NCI-H2171 (cell line): ENCODE measurements at places on chromosomes 3 and 15.
A peak's percentile ranks its signal among the peaks of the same experiment; 100 is the strongest.

DNA sequence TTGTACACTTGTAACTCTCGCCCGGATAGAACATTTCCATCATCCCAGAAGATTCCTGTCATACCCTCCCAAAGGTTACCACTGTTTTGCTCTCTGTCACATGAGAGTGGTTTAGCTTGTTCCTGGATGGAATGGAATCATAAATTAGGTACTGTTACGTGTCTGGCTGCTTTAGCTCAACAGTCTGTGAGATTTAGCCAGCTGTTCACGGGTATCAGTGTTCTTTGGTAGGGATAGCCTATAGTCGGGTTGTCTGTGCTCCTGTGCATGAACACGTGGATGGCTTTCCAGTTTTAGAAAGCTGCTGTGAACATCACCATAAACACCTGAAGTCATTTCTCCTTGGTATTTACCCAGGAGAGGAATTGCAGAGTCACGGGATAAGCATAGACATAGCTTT lies 58.2 kb upstream of the NR2C2 start:
- no peak for DNase-seq

- no peak for DNase-seq
Observed at GRCh38 chr3:155492841-155493240, 199.4 kb upstream of the STRIT1 start.

- no peak for DNase-seq
Observed at GRCh38 chr3:31839144-31839917, 141.7 kb downstream of the OSBPL10 start.

- DNase-seq, result no peak
Observed at GRCh38 chr3:188084752-188085583, 69.0 kb upstream of the LPP start.

DNA sequence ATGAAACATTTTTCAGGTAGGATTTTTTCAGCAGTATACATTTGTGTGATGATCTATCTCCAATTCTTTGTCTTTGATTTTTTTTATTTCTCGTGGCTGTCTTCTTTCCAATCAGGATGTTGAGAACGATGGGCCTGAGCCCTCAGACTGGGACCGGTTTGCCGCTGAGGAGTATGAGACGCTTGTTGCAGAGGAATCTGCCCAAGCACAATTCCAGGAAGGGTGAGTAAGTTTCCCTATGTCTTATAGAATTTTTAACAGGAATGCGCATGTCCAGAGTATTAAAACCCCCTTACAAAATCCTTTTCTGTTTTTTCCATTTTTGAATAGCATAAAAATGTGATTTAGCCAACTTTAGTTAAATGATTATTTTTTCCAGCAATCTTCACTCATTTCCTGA lies 90.0 kb downstream of the MSL2 start:
- DNase-seq, result no peak

GRCh38 chr3:66809595-66809958 lies 188.5 kb upstream of the KBTBD8 start:
- no peak for DNase-seq

DNA sequence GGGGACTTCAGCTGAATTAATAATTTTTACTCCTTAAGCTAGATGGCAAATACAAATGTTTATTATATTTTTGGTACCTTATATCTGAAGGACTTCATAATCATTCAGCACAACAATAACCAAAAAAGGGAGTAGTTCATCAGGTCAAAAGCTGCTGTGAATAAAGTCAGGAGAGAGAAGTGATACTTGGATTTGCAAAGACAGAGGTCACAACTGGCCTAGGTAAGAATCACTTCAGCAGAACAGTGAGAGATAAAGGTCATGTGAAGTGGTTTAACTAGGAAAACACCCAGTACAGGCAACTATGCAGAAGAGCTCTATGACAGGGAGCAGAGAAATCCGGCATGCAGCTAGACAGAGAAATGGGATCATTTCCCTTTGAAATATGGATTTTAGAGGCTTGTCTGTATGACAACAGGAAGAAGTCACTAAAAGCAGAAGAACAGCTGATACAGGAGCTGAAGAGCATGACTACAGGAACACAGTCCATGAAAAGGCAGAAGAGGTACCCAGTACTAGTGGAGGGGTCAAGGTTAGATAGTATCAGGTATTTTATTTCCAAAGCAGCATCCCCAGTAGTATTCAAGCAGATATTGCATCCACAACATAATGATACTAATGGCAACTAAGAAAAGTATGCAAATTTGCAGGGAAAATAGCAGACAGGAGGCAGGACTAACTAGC lies 25.7 kb downstream of the ZMAT3 start:
- DNase-seq, result no peak

- no peak for DNase-seq
Observed at GRCh38 chr15:90211440-90212143, 10.5 kb downstream of the SEMA4B start.

DNA sequence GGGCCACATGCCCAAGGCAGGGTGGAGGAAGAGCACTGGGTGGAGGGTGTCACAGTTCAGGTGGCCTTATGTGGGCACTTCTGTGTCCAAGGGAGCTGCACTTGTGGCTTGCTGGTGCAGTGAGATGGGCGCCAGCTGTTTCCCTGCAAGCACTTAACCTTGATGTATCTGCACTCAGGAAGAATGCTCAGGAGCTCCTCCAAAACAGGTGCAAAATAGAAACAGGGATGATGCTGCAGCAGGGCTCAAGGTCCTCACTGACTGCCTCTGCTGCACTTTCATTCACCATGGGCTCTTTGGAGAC lies 151.3 kb downstream of the CADPS start:
- peak; percentile 34 for DNase-seq

DNA sequence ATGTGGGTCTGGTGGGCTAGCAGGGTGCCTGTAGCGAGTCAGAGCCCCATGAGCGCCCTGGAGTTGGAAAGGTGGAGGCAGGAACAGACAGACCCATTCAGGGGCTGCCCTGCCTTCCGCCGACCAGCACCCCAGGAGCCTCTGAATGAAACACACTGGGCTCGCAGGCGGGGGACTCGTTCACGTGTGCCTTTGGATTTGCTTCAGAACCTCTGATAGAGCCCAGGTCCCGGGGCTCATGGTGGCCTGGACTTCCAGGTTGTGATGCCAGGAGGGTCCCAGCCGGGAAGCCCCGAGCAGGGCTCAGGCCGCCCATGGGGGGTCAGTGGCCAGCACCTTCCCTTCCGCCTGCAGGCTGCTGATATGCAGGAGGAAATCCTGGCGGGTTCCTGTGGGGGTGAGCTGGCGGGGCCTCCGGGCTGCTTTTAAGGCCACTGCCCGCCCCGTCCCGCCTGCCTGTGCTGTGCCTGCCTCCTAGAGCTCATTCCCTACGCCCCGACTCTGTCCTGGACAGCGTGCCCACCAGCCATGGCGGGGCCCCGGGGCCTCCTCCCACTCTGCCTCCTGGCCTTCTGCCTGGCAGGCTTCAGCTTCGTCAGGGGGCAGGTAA lies at the start of gene STAB1:
Gene STAB1 (plus strand): TSS at position 453 of the 610 bp plus-strand sequence. CDS start 76 bp downstream, at position 529.
- DNase-seq, result no peak

- no peak for DNase-seq
Observed at GRCh38 chr3:97910931-97911351, 61.3 kb downstream of the RIOX2 start.

- DNase-seq, result no peak
Observed at GRCh38 chr3:136909187-136909586, 47.2 kb downstream of the NCK1 start.
